ENCODE measurements at places on chromosomes 2 and 18.
A peak's percentile ranks its signal among the peaks of the same experiment; 100 is the strongest.

DNA sequence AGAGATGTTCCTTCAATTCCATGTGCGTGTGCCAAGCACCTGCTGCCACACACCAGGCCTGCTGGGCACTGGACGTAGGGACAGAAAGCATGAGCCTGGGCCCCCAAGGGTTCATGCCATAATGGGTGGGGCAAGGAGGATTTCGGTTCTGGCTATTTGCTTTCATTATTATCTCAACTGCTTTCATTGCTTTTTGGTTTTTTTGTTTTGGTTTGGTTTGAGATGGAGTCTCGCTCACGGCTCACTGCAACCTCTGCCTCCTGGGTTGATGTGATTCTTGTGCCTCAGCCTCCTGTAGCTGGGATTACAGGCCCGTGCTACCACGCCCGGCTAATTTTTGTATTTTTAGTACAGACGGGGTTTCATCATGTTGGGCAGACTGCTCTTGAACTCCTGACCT is 57.2 kb downstream of the SF3B1 start:
- no peak for DNase-seq

GRCh38 chr2:178829299-178829960 is 22.2 kb upstream of the TTN start:
- DNase-seq, result no peak

DNA sequence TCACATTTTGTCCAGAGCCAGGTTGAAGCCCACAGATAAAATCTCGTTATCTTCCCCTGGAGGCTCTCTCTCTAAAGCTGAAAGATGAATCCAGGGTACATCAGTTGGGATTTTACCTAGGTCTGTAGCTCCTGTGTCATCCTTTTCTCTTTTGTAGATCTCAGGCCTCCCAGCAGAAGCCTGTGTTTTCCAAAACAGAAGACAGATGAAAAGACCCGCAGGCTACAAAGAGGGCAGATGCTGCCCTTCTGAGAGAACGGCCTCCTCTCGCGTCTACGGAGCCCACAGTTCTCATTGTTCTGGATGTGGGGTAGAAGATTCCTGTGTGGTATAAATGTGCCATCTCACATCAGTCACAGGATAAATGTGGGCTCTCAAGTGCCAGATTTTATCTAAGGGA is 139.5 kb downstream of the SUCLG1 start:
- no peak for DNase-seq

DNA sequence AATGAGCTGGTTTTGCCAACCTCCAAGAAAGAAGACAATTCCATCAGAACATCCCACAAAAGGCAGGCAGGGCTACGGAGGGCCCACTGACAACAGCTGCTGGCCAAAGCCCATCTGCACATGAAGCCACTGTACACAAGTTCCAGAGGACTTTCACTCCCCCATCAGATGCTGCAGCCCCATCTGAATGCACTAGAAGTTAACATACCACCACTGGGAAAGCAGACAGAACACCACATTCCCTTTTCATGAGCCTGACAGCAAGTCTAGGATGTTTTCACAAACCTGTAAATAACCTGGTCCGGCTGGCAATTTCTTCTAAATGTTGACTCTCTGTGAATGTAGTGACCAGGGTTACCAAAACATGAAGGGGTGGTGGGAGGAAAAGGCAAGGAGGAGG is 41.5 kb downstream of the CCBE1 start:
- no peak for DNase-seq

GRCh38 chr2:229712136-229712535 is 2.2 kb downstream of the DNER start:
- DNase-seq, result no peak

DNA sequence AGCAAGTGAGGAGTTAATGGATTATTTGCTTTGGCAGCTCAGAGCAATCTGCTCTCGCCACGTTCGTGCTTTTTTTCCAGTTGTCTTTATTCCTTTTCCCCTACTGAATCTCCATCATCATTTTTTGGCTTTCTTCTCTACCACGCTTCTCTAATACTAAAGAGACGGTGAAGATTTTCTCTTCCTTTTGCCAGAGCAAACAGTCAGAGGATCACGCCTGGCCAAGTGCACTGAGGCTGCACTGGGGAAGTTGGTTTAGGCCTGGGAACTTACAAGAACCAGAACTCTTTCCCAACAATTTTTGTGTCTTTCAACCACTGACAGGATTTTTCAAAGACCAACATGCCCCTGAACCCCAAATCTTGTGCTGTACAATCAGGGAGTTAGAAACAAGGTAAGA is 172.3 kb downstream of the PID1 start:
- DNase-seq, result no peak

- DNase-seq, result no peak
Observed at GRCh38 chr18:77054288-77054605, 78.3 kb downstream of the MBP start.

DNA sequence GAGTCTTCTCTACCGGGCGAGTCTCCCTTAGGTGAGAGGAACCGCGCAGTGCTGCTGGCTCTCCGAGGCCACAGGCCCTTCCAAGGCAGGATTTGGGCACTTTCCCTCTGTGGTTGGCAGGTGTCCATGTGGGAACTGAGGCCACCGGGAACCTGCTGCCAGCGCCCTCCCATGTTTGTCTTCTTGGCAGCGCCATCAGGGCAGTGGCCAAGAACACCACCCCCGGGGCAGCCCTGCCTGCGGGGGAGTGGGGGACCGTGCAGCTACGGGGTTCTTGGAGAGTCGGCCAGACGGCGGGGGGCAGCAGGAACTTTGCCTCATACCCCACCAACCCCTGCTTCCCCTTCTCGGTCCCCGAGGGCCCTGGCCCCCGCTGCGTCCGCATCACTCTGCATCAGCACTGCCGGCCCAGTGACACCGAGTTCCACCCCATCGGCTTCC is 10.0 kb downstream of the CAPN10 start:
- DNase-seq, result peak; percentile 73

- DNase-seq, result no peak
Observed at GRCh38 chr18:68642003-68642402, 72.9 kb downstream of the TMX3 start.

GRCh38 chr2:159129824-159130223 is 156.7 kb downstream of the WDSUB1 start:
- DNase-seq, result peak; percentile 39

GRCh38 chr2:238774071-238774470 is 73.8 kb upstream of the TWIST2 start:
- DNase-seq, result no peak

- DNase-seq, result no peak
Observed at GRCh38 chr2:85704800-85705679, 10.9 kb downstream of the GNLY start.

GRCh38 chr2:190465060-190465459 is 56.9 kb downstream of the MFSD6 start:
- no peak for DNase-seq

GRCh38 chr2:129766374-129766993 is 213.0 kb upstream of the RAB6C start:
- DNase-seq, result no peak

GRCh38 chr2:118049816-118050140 is 35.9 kb upstream of the CCDC93 start:
- no peak for DNase-seq

DNA sequence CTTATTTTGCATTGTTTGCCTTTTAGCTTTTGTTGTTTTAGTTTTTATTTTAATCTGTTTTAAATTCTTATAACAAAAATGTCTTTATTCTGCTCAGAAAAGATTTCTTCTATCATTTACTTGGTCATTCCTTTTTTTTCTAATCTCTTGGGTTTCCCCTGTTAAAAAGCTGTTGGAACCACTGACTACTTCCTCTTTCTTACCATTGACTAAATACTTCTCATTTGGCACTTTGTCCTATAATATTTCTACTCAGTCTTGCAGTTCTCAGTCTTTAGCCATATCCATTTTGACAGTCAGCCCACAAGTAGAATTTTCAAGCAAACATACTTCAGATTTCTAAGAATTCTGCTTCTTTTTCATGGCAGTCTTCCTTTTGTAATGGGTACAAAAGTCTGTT is 567.2 kb downstream of the SATB2 start:
- no peak for DNase-seq

- no peak for DNase-seq
Observed at GRCh38 chr2:12163866-12164265, 417.4 kb downstream of the LPIN1 start.

- DNase-seq, result no peak
Observed at GRCh38 chr2:190380962-190381412, 27.2 kb upstream of the MFSD6 start.

DNA sequence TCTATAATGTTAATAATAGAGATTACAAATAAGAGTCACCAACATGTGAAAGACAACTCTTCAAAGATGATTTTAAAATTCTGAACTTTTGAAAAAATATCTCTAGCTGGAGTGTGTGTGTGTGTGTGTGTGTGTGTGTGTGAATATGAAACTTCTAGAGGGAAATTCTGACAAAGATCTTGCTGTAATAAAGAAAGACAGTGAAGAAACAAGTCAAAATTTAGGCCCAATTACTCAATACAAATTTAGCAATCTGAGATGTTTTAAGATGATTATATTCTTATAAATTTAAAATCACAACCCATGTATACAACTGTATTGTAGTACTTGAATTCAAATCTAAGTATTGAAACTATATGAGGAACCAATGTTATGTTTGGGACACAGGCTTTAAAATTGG is 57.2 kb upstream of the UGP2 start:
- DNase-seq, result no peak

DNA sequence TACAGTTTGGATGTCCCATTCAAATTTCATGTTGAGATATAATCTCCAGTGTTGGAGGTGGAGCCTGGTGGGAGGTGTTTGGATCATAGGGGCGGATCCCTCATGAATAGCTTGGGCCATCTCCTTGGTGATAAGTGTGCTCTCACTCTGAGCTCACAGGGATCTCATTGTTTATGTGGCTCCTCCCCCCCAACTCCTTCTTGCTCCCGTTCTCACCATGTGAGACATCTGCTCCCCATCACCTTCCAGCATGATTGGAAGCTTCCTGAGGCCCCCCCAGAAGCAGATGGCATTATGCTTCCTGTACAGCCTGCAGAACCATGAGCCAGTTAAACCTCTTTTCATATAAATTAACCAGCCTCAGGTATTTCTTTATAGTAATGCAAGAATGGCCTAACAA is 3.0 kb upstream of the INPP1 start:
- DNase-seq, result no peak

DNA sequence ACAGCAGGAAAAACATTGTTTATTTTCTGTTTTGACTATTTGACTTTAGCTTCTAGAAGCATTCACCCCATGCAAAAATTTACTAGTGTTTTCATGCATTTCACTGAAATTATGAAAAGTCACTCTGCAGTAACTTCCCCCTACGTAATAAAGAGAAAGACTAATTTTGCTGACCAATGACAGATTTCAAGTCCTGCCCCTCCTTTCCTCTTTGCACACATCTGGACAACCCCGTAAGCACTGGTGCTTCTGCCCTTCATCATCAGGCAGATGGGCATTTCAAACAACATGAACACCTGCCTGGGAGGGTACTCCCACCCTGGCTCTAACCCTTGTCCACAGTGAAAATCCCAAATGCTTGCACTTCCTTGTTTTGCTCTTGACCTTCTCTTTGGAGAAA is 815.0 kb upstream of the ID2 start:
- DNase-seq, result no peak

DNA sequence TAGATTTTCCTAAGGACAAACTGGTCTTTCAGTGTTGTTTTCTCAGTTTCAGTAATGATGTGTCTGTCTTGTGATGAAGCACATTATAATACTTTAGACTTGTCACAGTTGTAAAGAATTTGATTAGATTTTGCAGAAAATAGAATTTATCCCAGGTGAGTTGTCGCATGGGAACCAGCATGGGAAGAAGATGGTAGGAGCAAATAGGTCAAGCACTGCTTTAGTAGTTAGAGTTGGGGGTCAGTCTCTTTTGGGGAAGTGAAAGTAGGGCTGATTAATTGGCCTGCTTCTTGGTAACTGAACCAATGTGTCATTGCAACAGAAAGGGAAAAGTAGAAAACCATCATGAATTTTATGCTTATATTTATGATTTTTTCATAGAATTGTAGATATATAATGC is 153.2 kb upstream of the MYO3B start:
- DNase-seq, result no peak

GRCh38 chr2:61117534-61117933 is 44.5 kb upstream of the C2orf74 start:
- no peak for DNase-seq

DNA sequence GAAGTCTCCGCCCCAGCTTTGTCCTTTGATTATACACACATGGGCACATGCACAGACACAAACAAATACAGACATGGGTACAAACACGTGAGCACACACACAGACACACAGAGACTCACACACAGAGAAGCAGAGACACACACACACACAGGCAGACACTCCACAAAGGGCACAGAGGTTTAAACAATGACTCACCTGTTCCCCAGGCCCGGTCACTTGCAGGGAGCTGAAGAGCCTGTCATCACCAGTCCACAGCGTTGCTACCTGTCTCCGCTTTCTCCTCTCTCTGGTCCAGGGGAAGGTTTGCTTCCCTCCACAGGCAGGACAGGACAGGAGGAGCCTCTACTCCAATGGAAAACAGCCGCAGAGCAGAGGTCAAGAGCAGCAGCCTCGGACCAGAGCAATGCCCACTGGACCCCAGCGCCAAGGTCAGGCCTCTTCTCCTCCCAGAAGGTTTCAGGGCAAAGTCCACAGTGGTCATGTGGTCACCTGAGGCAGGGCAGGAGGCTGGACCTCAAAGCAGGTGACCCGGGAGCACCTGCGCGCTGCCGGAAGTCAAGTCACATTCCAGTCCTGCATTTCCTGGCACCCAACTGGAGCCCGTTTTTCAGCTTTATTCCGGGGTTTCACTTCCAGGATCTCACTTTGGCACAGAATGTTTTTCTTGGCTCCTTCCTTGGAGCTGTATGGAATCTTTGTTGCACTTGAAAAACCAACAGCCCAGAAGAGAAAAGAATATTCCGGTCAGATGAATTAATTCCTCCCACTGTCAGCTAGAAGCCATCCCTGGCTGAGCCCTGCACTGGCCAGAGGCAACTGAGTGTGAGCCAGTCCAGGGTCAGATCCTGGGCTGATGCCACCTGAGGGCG is at the start of gene RAB17:
Gene RAB17, minus strand, starts transcription at position 463 of the 869 bp plus-strand sequence. CDS start 4,580 bp downstream, outside the sequence.
- DNase-seq, result peak; percentile 22

DNA sequence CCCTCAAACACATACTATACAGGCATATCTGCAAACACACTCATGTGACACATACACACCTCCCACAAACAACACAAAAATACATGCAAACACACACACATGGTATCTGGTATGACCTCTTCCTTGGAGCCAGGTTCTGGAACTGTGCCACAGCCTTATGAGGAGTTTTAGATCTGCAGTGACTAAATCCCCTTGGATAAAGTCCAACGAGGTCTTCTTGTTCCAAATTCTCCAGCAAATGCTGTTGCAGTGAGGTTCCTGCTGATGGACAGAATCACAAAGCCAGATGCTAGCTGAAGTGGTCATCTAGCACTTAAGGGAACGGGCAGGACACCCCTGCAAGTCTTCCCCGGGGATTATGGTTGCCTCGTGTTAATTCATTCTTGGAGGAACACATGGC is 54.5 kb upstream of the DAPL1 start:
- DNase-seq, result no peak

All from ovary (tissue), 10 donors.